ENCODE measurements at places on chromosomes 13 and 19.

- no peak for DNase-seq
Measured at GRCh38 chr19:37718304-37718703, 1.3 kb downstream of the ZNF607 start.

- no peak for DNase-seq
Measured at GRCh38 chr13:26999499-26999898, 172.1 kb downstream of the USP12 start.

- no peak for DNase-seq
Measured at GRCh38 chr19:31515931-31516330, 166.7 kb upstream of the TSHZ3 start.

GRCh38 chr13:99339736-99340397 lies 32.7 kb upstream of the GPR183 start:
- DNase-seq: no peak

- DNase-seq: no peak
Measured at GRCh38 chr19:10991521-10992081, 30.8 kb downstream of the SMARCA4 start.

- peak; percentile 75 for DNase-seq
Measured at GRCh38 chr19:49097453-49098288, 12.4 kb downstream of the SNRNP70 start.

- no peak for DNase-seq
Measured at GRCh38 chr19:18000480-18000914, 7.5 kb upstream of the ARRDC2 start.

- no peak for DNase-seq
Measured at GRCh38 chr13:27960362-27961226, 8.5 kb downstream of the CDX2 start.

DNA sequence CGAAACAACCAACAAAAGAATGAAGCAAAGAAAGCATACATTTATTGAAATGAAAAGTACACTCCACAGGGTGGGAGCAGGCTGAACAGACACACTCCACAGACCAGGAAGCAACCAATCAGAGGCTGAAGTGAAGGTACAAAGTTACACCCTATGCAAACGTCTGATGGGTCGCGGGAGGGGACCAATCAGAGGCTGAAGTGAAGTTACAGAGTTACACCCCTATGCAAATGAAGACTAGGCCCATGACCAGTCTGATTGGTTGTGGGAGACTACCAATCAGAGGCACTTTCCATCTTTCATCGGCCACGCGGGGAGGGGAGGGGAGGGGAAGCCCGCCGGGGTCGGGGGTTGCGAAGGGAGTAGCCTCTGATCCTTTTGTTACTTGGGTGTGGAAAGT lies 12.4 kb upstream of the FBL start:
- no peak for DNase-seq

- no peak for DNase-seq
Measured at GRCh38 chr13:32495429-32495828, 43.2 kb downstream of the N4BP2L2 start.

DNA sequence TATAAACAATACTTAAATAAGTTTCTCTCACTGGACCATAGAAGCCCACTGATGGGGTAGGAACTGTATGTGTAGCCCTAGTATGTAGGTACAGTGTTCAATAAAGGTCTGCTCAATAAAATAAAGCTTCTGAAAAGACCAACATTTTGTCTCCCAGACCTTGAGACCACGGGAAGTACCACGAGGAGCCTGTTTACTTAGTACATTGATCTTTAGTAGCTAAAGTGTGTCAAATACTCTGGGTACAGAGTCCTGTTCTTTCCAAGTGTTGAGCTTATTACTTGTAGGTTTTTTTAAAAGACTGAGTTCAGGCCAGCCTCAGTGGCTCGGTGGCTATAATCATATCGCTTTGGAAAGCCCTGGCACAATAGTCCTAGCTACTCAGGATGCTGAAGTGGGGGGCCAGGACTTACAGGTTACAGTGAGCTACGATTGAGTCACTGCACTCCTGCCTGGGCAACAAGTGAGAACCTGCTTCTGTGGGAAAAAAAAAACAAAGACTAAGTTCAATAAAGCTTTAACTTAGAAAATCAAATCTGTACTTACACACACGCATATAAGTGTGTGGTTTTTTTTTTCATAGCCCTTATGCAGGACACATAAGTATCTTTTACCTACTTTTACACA lies 3.4 kb downstream of the MTRF1 start:
- no peak for DNase-seq

DNA sequence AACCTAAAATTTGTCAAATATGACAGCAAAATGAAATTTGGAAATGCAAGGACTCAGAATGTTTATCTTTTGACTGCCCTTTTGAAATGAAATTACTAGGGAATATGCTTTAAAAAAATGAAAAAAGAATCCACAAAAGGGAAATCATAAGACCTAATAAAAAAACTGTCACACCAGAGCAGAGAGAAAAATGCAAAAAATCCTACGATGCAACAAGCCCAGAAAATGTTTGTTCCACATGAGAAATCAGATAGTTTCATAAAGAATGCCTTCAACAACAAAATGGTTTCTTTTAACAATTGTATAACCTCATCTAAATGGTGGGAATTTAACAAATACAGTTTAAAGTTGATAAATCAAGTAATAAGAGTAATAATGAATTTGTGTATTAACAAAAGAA lies 8.0 kb downstream of the LPAR6 start:
- no peak for DNase-seq

GRCh38 chr19:43754503-43755255 lies at the start of gene SMG9:
SMG9 (minus strand) TSS chr19:43754962; CDS start chr19:43750741, 4,221 bp downstream.
- DNase-seq: peak; percentile 97
